Thyroid gland (tissue), 4 donors: ENCODE measurements at places on chromosomes 2 and 18. TPM values are rescaled to one million over a fixed set of nuclear protein-coding genes. Genes with fewer than 3 reads are reported as not detected.

The SLC38A11 gene
- 3.7 TPM for total RNA-seq

The CROCC2 gene
- not detected for total RNA-seq

The FMNL2 gene
- 52.4 TPM for total RNA-seq

The MARS2 gene
- total RNA-seq: 7.1 TPM

The GPR45 gene
- total RNA-seq: not detected

The ASAP2 gene
- total RNA-seq: 44.6 TPM

The PRKD3 gene
- total RNA-seq: 45.2 TPM

The ASB18 gene
- not detected for total RNA-seq

The GYPC gene
- 83.6 TPM for total RNA-seq

The AGAP1 gene
- 24.6 TPM for total RNA-seq

The PAPOLG gene
- 37.4 TPM for total RNA-seq

The TSPYL6 gene
- 0.54 TPM for total RNA-seq

The DRC1 gene
- not detected for total RNA-seq

The TBR1 gene
- not detected for total RNA-seq
